NCI-H774 (cell line): ENCODE measurements at places on chromosomes 5 and 9.

- DNase-seq = no peak
These were observed 505.4 kb downstream of the EFNA5 start for GRCh38 chr5:107165296-107165695.

GRCh38 chr9:86734771-86735170 is 212.5 kb downstream of the GAS1 start:
- no peak for DNase-seq

DNA sequence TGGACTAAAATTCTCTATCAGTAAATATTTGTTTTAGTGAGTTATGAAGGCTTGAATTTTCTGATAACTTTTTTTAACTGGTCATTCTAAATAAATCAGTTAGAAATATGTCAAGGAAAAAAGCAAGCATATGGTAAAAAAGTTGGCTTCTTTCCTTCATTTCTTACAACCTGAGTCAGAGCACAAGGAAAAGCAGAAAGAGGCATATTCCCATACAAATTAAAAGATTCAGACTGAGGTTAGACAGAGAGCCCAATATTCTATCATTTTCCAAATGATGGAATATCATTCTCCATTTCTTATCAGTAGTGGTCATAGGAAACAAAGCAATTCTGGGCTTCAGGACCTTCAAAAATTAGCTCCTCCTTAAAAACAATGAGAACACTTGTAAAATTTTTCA is 732.1 kb downstream of the MAT2B start:
- no peak for DNase-seq

DNA sequence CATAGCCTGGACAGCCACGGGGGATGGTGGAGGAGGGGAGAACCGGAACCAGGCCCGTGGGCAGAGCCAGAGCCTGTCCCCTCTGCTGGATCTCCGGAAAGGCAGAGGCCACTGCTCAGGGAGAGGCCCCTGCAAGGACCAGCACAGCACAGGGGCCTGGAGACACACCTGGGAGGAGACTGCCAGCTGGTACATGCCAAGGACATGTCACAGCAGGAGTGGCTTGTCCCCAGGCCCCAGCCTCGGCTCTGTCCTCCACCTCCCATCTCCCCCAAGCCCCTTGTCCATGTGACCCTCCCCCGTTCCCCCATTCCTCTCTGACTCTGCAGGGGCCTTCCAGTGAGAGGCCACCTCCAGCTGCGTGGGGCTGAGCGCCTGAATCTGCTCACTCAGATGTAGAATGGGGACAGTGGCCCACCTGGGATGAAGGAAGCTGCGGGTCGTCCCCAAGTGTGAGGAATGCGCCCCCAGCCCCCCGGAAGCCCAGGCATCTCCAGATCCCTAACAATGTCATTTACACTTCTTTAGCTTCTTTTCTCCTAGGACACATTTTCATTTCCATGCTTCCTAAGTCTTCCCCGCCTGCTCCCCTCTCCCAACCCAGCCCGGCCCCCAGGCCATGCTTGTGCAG is 349.6 kb upstream of the IRX2 start:
- no peak for DNase-seq

DNA sequence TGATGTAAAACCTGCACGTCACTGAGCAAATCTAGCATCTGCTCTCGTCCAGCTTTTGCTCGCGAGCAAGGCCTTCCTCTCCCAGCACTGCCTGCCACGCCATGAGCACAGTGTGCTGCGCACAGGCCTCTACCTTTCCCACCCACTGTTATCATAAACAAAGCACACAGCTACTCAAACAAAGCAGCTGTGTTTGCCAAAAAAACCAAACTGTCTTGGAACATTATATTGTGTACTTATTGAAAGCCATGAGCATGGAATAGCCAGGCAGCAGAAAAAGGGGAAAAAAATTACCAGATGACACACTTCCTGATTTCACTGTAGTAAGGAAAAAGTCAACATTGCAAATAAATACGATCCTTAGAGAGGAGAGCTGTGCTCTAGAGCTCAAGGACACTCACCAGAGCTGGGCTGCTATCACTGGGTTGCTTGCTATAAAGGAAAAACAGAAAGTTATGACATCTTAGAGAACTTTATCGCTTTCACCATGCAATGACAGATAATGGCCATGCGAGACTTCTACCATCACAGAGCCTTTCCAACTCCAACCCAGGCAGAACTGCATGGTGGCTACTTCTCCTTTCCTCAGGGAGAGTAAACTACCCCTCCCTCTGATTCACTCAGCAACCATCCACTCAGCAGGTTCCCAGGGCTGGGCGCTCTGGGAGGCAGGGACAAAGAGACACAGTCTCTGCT is 69.6 kb downstream of the EPB41L4B start:
- DNase-seq = peak; percentile 92

DNA sequence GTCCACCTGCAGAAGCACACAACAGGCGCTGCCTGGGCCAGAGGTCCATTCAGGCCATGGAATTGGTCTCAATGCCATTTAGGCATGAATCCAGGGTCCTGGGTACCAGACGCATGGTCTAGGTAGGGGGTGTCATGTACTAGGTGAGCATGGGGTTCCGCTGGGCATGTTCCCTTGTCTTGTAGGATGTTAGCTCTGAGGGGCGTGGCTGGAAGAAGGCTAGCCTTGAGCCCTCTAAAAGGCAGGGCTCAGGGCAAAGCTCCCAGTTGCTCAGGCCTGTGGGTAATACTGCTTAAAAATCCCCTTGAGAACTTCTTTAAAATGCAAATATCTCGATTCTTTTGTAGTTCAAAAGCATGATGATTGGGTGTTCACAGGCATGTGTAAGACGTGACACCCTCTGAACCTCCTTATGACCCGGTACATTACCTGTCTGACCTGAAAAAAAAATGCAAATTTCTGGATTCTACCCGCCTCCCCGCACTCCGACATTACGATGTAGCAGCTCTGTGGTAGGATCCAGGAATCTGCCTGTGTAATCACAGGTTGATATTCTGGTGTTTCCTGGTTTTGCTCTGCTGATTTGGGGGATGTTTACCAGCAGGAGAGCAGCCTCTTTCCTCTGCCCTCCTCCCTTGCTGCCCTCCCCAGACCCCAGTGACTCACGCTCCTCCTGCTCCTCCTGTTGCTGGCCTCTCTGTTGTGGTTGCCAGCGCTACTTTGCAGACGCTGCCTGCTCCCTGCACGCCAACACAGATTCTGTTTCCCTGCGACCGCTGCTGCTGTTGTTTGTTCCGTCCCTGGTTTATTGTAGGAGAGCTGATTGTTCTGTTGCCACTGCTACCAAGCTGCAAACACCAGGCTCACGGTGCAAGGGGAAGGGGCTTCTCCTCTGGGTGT is 5.7 kb downstream of the TMC1 start:
- peak; percentile 53 for DNase-seq

GRCh38 chr5:161077936-161078545 is 226.0 kb upstream of the ATP10B start:
- no peak for DNase-seq

DNA sequence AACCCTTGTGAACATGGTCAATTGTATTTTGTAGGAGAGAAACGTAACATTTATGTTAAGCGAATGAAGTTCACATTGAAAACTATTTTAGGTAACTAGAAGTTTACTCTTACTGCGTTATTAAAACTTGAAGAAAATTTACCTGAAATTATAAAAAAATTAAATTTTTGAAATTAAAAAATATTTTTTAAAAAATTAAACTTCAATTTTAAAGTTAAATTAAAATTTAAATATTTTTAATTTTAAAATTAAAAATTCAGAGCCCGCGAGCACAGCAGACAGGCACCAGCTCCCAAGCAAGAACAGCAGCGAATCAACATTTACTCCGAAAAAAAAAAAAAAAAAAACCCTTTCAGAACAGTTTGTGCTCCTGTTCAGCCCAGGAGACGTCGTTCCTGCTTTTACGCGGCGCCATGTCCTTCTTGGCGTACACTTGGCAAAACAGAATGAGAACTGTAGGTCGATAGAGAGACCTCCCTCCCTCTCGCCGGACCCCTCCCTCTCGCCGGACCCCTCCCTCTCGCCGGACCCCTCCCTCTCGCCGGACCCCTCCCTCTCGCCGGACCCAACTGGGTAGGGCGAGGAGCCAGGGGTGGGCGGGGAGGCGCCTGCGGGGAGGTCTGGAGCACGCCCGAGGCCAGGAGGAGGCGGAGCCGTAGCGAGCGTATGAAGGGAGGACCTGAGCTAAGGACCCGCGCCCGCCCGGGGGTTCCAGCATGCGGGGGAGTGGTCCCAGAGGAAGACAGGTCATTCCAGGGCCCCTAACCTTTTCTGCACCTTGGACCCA is 235.8 kb downstream of the ROR2 start:
- DNase-seq = peak; percentile 46

- no peak for DNase-seq
These were observed 16.7 kb downstream of the GDA start for GRCh38 chr9:72165821-72166547.

- no peak for DNase-seq
These were observed 121.4 kb downstream of the ASTN2 start for GRCh38 chr9:117293206-117294114.

GRCh38 chr5:112583166-112583565 is 154.5 kb upstream of the APC start:
- peak; percentile 78 for DNase-seq

- DNase-seq = no peak
These were observed 114.5 kb upstream of the GPR151 start for GRCh38 chr5:146630472-146630871.

- DNase-seq = no peak
These were observed 447.8 kb downstream of the PLK2 start for GRCh38 chr5:58012102-58012501.

DNA sequence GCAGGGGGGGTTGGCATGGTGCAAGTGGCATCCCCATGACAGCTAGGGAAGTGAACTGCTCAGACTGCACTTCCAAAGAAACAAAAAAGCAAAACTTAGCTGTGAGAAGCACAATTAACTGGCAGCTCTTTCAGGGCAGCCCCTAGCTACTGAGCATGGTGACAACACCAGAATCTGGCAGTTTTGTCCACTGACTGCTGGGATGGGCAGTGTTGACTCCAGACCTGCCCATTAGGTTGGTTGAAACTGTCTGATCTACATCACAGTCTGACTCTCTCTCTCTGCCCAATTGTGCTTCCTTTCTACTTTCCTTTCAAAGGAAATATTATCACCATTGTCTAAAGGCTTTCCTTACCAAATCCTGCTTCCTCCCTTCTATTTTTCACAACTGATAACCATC is 12.5 kb upstream of the RAD23B start:
- no peak for DNase-seq

GRCh38 chr5:138611678-138612218 is 36.5 kb upstream of the HSPA9 start:
- no peak for DNase-seq

DNA sequence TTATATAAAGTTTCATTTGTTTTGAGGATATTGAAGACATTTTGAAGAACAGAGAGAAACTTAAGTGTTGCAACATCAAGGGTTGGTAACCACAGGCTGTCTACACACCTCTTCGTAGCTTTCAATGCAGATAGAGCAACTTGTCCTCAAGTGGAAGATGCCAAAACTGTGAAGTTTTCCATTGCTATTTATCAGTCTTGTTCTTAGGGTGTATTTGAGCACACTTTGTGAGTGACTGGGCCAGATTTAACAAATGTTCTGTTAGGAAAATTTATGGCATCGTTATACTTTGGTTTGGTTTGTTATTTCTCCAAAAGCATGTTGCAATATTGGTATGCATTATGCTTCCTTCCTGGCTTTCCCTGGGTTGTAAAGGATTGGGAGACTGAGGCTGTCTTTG is 31.6 kb downstream of the NNT start:
- no peak for DNase-seq

GRCh38 chr5:163185315-163185714 is 252.1 kb upstream of the CCNG1 start:
- no peak for DNase-seq

- DNase-seq = no peak
These were observed 14.3 kb upstream of the TEK start for GRCh38 chr9:27094640-27095298.

- no peak for DNase-seq
These were observed 98.6 kb downstream of the OSTF1 start for GRCh38 chr9:75186767-75187380.

- DNase-seq = no peak
These were observed 53.9 kb downstream of the ZCCHC7 start for GRCh38 chr9:37174247-37174646.

GRCh38 chr9:5873439-5873838 is 17.2 kb upstream of the MLANA start:
- no peak for DNase-seq

GRCh38 chr5:50440651-50441492 is at the start of gene EMB:
EMB (minus strand) TSS chr5:50441288; CDS start chr5:50441151, 137 bp downstream.
- peak; percentile 79 for DNase-seq

DNA sequence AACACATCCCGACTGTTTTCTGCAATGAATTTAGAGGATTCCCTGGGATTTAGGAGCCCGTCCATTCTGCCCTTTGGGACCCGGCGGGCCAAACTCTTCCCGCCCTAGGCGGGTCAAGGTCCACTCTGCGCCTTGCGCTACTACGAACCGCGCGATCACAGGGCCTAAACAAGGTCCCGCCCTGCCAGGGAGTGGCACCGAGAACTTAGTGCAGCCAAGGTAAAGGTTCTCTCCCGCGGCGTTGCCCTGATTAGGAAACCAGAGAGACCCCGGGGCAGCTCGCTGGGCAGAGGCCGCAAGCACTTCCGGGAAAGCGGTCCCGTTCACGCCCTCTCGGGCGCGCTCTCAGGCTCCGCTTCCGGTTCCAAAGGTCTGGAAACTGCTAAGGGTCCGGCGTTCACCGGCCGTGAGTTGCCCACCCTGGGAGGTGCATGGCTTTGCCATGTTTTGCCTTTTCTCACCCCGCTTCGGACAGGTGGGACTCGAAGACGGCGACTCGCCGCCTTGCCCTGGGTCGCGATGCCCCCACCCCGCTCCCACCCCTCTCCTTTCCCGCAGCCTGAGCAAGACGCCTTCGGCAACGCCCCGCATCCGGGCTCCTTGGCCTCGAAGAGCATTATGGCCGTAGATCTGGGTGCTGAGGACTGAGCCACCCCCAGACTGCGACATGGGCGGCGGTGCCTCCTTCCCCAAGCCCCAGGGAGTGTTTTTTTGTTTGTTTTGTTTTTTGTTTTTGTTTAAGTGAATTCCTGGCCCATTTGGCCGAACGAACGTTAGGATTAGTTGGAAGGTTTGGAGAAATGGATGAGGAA is 23.4 kb downstream of the HNRNPK start:
- peak; percentile 75 for DNase-seq

DNA sequence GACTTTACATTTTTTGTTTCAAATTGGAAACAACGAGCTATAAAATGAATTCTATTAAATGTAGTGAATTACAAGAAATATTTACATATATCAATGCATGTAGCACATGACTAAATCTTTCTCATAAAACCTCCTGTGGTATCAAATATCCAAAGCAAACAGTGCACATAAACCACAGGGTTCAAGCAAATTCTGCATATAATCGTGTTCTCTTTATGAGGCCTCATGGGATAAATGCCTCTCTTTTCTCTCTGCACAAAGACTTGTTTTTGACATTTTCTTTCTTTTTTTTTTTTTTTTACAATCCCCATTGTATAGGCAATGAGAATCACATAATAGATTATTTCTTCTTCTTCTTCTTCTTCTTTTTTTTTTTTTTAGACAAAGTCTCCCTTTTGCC is 1117.2 kb upstream of the DMAC1 start:
- DNase-seq = no peak

- DNase-seq = no peak
These were observed 34.0 kb upstream of the FLT4 start for GRCh38 chr5:180683220-180683922.
